Fibroblast of villous mesenchyme (primary cell): ENCODE measurements at places on chromosomes 5 and 9.

- no peak for DNase-seq
Observed at GRCh38 chr9:94991961-94992907, 265.7 kb downstream of the AOPEP start.

- DNase-seq = no peak
Observed at GRCh38 chr5:140222416-140222815, 47.4 kb downstream of the CYSTM1 start.

DNA sequence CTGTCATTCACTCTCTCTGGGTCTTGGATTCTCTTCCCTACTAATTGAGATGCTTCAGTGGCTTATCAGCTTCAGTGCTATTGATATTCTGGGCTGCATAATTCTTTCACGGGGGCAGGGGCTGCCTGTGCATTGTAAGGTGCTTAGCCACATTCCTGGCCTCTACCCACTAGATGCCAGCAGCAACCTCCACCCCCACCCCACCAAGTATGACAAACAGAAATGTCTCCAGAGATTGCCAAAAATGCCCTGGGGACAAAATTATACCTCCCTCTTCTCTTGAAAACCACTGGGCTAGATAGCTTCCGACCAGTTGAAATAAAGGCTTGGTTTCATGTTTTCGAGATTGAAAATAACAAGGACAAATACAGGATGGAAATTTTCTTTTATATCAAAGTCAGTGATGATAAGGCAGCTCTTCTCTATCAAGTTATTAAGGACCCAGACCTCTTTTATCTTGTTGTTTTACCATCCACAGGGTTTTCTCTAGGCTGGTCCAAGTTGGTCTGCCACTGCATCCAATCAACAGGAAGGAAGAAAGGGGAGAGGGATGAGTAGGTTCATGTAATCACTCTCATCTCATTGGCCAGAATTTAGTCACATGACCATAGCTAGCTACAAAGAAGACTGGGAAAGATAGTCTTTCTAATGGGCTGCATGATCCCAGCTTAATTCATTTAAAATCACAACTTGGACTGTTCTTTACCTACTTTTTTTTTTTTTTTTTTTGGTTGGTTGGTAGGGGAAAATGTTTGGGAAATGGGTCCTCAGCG is 92.1 kb upstream of the RANBP3L start:
- DNase-seq = no peak

DNA sequence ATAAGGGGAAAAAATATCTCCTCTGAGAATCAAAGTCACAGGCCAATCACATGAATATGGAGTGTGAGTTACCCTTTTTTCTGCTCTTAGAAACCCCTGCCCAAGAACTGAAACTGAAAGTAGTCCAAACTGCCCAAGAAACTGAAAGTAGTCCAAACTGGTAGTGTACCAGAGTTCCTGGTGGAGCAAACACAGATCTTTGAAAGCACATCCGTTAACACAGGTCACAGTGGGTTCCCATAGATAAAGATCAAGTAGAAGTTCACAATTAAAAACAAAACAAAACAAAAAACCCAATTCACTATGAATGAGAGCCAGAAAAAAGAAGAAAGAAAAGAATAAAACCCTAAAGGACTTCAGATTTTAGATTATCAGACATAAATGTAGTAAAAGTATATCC is 332.4 kb upstream of the EFNA5 start:
- DNase-seq = peak; percentile 73

DNA sequence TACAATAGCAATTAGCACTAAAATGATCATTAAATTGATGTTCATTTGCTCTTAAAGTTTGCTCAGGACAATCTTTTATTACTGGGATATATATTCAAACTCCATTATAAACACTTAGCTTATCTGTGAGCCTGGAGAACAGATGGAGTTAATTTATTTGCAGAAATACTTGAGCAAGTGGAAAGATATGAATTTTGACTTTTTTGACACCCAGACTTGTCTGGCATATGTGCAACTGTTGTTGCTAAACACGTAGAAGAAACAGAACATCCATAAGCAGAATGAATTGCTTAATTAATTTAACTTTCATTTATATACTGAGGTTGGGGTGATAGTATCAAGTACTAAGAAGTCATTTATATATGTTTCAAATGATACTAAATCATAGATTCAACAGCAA is 820.7 kb upstream of the TYRP1 start:
- DNase-seq = no peak

DNA sequence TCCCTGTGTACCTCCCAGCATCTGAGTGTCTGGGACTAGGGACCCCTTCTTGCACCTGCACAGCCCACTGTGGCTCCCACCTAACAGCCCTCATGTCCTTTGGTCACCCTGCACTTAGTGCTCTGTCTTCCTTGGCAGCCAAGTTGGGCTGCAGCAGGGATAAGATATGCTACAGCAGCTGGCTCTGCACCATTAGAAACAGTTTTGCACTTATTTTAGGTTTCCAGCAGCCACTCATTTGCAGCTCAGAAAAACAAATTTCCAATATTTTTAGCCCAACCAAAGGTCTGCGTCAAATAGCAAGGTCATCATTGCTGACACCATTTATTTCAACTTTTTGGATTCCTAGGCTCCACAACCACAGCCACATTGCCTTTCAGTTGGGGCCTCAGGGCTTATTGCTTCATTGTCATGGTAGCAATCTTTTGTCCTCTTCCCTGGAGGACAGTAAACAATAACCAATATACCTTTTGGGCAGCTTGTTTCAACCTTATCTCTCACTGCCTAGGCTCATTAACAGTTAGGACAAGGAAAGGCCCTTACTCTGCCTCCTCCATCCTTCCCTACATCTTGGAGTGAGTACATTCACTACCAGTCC is 263.9 kb downstream of the COX7C start:
- no peak for DNase-seq

DNA sequence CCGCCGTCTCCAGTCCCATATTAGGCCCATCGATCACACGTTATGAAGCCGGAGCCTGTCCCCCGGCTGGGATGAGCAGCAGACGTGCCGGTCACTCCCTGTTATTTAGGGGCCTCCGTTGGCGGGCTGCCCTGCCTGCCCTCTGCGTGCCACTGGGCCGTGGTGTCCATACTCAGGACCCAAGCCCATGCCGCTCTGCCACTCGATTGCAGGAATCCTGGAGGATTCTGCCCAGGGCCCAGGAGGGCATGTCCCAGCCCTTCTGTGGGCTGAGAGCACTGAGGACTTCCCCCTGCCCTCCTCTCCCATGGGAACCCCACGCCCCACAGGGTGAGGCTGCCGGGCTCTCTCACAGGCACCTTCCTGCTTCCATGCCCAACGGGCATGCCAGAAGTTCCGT is 19.6 kb upstream of the LAMC3 start:
- no peak for DNase-seq
